ENCODE measurements at places on chromosomes 5 and 9.
A peak's percentile ranks its signal among the peaks of the same experiment; 100 is the strongest.

GRCh38 chr9:76996700-76997099 lies 22.8 kb upstream of the FOXB2 start:
- no peak for DNase-seq

- no peak for DNase-seq
These were observed 7.4 kb downstream of the NKD2 start for GRCh38 chr5:1016036-1016435.

DNA sequence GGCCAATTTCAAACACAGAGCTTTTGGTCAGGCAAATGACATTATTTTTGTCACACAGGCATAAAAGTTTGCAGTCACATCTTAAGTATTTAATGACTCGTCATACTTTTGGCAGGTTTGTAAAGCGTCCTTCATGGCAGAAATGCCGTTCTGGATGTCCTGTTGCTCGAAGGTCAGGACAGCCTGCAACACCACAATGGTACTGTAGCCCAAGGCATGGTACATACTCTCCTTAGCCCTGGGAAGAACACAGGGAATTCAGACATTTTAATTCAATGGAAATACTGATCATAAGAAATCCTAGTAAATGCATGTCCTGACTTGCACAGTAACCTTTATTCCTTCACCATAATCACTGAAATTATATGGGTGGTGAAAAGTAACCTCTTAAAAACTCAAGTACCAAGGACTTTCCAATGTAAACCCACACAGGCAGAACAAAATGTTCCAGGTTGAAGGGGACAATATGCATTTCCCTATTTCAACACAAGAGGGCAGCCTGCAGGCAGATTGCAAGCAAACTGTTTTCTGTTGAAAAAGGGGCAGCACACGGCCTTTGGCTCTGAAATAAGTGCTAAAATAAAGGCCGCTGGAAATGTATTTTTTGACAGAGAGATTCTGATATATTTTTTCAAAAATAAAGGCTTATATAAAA lies 95.7 kb downstream of the TTC39B start:
- peak; percentile 63 for DNase-seq

DNA sequence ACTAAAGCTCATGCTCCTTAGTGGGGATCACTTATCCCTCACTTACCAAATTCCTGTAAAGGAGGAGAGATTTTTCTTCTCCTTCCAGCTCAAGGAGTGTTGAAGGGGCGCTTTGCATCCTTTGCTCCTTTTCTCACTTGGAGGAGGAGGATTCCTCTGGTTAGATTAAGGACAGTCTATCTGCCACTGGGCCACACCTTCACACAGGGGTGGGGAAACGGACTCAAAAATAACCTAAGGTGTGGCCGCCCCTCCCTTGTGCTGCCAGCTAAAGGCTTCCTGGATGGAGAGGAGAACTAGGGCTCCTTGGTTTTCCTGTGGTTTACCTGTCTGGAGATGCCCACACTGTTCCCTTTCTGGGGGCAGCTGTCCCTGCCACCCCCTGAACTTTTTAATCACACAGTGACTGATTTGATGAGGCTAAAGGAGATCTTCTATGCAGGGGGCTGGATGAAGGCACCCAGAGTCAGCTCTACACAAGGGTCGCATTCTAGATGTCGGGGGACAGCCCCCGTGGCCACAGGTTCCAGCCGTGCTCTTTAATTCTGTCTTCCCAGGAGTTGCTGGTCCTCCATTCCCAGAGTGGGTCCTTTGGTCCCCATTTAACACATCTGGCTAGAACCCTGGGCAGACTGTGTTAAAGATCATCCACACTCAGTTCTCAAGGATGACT lies 14.4 kb downstream of the GLRX start:
- no peak for DNase-seq

GRCh38 chr5:168254013-168254693 lies 37.3 kb upstream of the WWC1 start:
- no peak for DNase-seq

- no peak for DNase-seq
These were observed 62.1 kb upstream of the FANCC start for GRCh38 chr9:95379630-95380029.

DNA sequence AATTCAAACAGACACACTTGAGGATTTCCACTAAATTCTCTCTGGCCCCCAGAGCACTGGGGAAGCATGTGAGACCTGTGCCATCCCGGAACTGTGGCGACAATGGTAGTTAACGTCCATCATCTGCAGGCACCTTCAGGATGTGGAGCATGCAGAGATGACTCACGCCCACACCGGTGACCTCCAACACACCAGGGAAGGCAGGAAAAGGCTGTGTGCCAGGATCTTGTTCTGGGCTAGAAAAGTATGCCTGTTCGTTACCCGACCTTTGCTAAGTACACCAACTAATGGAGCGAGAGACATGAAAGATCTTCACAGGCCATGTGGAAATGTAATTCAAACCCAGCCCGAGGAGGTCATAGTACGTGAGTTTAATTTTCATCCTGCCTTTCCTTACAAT lies 208.8 kb downstream of the MELK start:
- no peak for DNase-seq

DNA sequence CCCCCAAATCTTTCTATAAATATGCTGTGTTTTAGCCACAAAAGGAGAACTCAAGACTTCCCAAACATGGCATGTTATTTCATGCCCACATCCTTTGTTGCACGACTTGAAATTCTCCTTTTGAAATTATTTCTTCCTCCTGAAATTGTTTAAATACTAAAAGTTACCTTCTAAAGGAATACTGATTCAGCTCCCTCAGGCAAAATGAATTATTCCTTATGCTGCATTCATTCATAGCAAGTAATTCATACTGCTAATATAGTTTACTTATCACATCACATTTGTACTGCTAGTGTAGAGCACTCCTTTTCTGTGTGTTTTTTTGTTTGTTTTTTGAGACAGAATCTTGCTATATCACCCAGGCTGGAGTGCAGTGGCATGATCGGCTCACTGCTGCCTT lies 45.7 kb downstream of the BHMT start:
- no peak for DNase-seq

All from activated CD8-positive, alpha-beta memory T cell treated with anti-CD3 and anti-CD28 coated beads, Interleukin-2, amount 10 ng/mL, durations not matched to agents 7 days and 5 days (primary cell).